ENCODE measurements at places on chromosomes 3 and 15. TPM values are rescaled to one million over a fixed set of nuclear protein-coding genes. Genes with fewer than 3 reads are reported as not detected.

DNA sequence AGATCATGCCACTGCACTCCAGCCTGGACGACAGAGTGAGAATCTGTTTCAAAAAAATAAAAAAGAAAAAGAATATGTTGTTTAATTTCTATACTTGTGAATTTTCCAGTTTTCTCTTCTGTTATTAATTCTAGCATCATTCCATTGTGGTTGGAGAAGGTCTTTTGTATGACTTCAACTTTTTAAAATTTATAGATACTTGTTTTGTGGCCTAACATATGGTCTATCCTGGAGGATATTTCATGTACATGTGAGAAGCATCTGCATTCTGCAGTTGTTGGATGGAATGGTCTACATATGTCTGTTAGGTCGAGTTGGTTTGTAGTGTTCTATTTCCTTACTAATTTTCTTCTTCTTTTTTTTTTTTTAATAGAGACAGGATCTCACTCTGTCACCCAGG is 35.6 kb downstream of the MAP1A start:
- no peak for DNase-seq

The LACTB gene
- total RNA-seq = 18.7 TPM

The OR5K2 gene
- total RNA-seq = not detected

The POTEB3 gene
- total RNA-seq = not detected
